ENCODE measurements at places on chromosomes 13 and 19.

- DNase-seq: no peak
These were observed 13.7 kb downstream of the AXL start for GRCh38 chr19:41232686-41233085.

- DNase-seq: no peak
These were observed 201.9 kb upstream of the SOX1 start for GRCh38 chr13:111865046-111865445.

DNA sequence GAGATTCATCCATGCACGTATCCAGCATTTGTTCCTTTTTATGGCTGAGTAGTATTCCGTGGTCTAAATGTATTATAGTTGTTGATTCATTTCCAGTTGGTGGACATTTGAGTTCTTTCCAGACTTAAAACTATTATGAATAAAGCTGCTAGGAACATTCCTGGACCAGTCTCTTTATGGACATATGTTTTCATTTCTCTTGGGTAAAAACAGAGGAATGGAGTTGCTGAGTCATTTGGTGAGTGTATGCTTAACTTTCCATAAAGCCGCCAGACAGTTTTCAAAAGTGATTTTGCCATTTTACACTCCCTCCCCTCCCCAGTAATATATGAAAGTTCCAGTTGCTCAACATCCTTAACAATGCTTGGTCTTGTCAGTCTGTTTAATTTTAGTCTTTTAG lies 116.4 kb downstream of the TSHZ3 start:
- DNase-seq: no peak

DNA sequence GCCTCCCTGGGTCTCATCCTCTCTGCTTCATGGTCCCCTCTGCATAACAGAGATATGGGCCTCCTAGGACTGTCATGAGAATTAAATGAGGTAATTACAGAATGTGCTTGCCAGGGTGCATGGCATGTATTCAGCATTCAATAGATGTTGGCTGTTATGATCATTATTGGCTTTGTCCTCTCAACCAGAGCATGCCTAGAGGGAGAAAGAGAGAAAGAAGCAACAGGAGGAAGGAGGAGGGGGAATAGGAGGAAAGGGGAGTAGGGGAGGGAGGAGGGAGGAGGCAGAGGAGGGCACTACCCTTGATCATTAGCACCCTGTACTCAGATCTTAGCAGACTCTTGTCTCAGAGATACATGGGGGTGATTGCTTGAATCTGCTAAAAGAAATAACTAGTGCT lies 41.0 kb upstream of the SIAH3 start:
- no peak for DNase-seq

- no peak for DNase-seq
These were observed 437.7 kb downstream of the IRS2 start for GRCh38 chr13:109348519-109349258.

DNA sequence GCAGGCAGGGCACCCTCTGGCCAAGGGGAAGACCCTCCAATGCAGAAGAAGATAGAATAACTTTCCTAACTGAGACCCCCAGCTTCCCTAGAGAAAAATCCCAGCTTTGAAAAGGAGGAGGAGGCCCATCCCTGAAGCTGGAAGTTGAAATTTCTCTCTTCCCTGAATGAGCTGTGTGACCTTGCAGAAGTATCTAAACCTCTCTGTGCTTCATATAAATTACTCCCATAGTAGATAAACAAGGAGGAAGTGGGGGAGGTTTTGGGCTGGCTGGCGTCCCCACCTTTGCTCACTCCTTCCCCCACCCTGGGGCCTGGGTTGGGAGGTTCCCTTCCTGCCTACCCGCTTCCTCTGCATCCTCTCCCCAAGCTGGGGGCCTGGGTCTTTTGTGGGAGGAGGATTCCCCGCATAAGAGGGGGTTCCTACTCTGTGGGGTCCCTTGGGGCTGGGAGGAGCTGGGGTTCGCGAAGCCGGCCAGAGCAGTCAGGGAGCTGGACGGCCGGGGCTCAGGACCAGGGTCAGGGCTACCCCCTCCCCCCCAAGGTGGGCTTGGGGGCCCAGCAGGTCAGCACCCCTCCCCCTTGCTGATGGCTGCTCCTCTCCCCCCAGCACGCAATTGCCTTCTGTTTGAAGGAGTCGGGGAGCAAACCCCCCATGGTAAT lies 11.7 kb downstream of the CAMSAP3 start:
- no peak for DNase-seq

- no peak for DNase-seq
These were observed 5.2 kb upstream of the ZNF536 start for GRCh38 chr19:30367006-30367405.

DNA sequence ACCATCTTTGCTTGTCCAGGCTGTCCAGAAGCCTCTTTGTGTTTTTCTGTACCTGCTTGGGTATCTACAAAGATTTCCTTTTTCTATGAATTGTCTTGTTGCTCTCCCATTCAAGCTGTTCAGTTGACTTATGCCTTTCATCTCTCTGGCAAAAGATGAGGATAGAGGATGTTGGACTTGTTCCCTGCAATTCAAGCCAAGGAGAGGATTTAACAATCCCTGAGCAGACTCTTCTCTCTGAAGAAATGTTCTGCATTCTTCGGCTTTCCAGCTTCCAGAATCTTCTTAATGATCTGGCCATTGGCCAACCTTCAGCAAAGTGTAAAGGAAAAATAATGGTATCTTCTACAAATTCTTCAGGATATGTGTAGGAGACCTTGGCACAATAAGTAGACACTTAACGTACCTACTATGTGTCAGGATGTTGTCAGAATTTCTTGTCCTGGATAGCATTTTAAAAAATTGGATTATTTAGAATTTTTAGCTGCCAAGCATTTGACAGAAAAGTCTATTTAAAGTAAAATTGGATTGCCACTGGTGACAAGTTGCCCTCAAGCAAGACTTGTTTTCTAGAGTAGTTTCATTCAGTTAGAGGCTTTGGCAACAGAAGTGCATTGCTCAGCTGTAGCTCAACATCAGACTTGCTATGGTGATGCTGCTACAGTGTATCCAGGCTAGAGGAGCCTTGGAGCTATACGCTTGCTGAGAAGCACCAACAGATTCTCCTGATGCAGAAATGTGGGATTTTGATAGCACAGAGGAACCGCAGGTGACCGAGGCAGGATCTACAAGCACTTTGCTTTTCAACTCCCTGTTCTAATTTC lies 455.7 kb downstream of the SUCLA2 start:
- no peak for DNase-seq

Measured in activated naive CD4-positive, alpha-beta T cell treated with Interleukin-2 at 50 U/mL for 16 hours (primary cell).